Choroid plexus epithelial cell (primary cell): ENCODE measurements at places on chromosomes 5 and 9.

DNA sequence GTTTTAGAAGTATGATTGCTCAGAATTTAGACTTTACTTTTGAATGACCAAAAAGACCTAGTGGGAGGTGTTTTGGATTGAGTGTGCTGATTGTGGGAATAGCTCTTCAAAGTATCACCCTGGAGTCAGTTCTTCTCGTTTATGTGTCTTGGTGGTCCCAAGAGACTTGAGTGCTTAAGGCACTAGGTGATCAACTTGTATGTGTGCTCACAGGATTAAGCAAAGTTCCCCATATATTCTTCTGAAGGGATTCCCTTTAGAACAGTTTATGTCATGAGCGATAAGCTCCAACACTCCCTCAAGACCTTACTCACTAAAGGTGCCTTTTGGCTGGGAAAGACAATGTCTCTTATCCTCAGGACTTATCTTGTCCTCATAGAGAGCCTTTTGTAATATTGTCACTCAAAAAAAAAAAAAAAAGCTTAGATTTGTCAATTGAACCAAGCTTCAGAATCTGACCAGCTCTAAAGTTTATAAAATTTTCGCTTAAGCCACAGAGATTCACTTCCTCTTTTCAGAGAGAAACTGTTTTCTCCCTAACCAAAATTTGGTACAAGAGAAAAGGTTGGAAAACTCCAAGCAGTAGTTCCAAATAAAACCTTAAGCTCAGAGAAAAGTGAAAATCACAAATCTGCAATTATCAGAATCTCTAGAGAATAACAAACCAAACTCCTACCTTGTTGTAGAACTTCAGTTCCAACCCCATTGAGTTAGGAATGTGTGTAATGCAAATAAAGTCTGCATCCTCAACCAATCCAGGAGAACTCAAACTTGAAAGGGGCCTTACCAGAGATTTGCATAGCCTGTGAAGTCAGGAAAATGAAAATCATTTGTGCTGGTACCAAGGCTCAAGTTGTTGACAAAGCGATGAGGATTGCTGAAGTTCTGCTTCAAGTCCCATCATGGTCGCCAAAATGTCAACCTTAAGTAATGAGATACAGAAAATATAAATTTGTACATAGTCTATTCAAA, 40.0 kb upstream of the PDZD2 start:
- DNase-seq = no peak

DNA sequence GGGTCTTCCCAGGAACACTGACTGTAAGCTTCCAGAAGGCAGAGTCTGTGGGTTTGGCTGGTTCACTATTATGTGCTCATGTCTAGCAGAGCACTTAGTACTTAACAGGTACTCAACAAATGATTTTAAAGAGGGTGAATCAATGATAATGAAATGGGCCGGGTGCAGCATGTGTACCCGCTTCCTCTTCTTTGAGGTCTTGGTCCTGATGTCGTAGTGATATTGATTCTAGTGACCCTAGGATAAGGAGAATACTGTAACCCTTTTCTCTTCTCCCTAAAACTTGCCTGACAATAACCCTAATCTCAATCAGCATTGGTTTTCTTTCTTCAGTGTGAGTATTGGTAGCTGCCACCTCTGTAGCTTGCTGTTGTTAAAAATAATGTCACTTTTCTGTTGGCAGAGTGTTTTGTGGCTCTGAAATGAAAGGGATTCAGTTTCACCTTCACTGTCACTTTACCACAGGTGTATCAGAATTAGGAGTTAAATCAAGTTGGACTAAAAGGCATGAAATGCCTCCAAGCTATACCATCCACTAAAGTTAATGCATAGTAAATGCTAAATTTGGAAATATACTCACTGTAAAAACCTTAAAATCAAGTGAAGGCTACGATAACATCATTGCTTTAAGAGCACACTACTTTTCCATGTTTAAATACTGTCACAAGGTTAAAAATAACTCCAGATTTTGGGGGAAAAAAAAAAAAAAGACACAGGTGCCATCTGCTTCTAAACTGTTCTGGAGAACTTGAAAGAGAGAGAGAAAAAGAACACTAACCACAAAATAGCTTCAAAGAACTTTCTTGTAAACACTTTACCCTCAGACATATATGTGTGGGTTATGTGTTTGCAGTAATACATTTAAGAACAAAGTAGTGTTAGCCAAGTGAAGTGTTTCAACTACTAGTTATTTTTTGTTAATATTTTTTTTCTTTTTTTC, 6.0 kb downstream of the CAMK4 start:
- DNase-seq = no peak

DNA sequence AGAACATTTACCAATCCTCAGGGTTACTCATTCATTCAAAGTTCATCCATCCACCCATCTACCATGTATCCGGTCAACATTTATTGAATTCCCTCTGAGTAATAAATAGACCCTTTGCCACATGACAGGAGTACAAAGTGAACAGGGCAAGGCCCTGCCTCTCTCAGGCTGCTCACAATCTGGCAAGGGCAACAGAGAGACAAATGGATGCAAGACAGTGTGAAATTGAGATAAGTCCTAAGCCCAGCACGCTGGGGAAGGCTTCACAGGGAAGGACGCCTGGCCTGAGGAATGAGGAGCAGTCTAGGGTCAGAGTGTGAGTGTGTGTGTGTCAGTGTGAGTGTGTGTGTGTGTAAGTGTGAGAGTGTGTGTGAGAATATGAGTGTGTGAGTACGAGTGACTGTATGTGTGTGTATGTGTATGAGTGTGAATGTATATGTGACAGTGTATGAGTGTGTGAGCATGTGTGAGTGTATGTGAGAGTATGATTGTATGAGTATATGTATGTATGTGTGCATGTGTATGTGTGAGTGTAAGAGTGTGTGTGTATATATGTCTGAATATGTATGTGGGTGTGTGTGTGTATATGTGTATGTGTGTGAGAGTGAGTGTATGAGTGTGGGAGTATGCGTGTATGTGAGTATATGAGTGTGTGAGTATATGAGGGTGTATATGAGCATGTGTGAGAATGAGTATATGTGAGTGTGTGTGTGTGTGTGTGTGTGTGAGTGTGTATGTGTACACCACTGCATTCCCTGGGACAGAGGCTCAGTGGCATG, 145.6 kb downstream of the FSTL4 start:
- no peak for DNase-seq

DNA sequence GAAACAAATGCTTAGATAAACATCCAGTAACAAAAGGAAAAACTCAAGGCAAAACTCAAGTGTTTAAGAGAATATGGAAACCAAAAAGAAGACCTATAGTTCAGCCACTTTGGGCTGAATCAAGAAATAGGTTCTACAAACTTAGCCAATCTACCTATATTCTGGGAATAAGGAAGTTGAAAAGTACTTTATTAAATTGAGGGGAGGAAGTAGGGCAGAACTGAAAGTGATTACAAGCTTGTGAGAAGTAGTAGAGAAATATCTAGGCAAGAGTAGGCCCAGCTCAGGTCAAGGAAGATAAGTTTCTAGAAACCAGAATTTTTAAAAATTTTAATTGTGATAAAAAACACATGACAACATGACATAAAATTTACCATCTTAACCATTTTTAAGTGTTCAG, 384.8 kb upstream of the PCSK5 start:
- DNase-seq = no peak

DNA sequence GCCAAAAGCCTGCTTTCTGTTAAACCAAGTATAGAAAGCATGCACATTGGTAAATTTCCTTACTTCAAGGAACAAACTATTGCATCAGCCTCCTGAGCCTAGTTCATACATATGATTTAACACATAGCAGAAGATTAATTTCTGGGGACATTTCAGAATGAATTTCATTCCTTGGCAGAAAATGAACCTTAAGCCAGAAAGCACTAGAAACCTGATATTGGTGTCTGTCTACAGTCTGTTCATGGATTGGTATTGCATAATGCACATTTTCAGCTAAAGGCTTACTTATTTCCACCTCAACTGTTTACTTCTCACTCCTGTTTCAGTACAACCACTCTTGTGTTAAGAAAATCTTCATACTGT, 1471.8 kb upstream of the NUDT12 start:
- peak; percentile 31 for DNase-seq
